Peyer's patch (tissue), 4 donors: ENCODE measurements at places on chromosomes 7 and 10. TPM values are rescaled to one million over a fixed set of nuclear protein-coding genes. Genes with fewer than 3 reads are reported as not detected.

Gene MRPL32
- total RNA-seq: 28.8 TPM

Gene LAMB1
- total RNA-seq: 97.6 TPM

Gene LSM8
- 30.7 TPM for total RNA-seq

Gene VPS37D
- total RNA-seq: 1.1 TPM

Gene RARRES2
- 32.2 TPM for total RNA-seq
